ENCODE measurements at places on chromosomes 4 and X.

DNA sequence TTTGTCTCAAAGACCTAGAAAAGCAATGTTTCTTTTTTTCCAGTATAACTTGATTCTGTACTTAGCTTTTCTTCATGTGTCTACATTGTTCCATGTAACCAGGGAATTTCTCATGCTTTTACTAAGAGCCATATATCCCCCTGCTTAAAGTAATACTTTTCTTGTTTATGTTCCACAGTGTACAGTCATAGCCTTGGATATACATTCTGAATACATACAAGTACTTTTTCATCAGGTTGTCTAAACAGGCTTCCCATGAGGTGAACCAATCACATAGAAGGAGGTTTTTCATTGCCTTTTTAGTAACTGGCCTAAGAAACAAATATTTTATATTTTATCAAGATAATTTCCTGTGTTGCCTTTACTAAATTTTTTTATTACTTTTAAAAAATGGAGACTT, 52.8 kb downstream of the SLC2A9 start:
- DNase-seq: no peak

- no peak for DNase-seq
Measured at GRCh38 chrX:9606971-9607370, 142.1 kb downstream of the TBL1X start.

DNA sequence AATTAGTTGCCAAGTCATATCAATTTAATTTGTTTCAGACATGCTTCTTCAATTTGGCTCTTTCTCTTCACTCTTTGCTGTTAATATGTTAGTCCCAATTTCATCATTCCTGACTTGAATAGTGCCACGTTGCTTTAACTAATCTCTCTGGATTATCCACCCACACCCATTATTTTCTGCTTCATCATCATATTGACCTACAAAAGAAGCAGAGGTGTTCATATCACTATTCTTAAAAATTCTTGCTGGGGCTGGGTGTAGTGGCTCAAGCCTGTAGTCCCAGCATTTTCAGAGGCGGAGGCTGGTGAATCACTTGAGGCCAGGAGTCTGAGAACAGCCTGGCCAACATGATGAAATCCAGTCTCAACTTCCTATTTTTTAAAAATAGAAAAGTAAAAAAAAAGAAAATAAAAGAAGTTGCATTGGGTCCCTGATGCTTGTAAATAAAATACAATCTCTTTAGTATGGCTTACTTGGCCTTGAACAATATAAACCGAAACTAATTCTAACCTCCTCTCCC, 65.7 kb upstream of the KCNIP4 start:
- no peak for DNase-seq

GRCh38 chrX:48919360-48919841, 577 bp upstream of the PIM2 start:
- DNase-seq: no peak

Data from GOT3 (cell line).